ENCODE measurements at places on chromosomes 12 and 14. TPM values are rescaled to one million over a fixed set of nuclear protein-coding genes. Genes with fewer than 3 reads are reported as not detected.

The ABHD12B gene
- 1.7 TPM for polyA plus RNA-seq

- DNase-seq = peak; percentile 3
These were observed 320.7 kb downstream of the PAWR start for GRCh38 chr12:79370021-79370420.

- DNase-seq = no peak
These were observed 4.6 kb downstream of the PKP2 start for GRCh38 chr12:32891956-32892355.

DNA sequence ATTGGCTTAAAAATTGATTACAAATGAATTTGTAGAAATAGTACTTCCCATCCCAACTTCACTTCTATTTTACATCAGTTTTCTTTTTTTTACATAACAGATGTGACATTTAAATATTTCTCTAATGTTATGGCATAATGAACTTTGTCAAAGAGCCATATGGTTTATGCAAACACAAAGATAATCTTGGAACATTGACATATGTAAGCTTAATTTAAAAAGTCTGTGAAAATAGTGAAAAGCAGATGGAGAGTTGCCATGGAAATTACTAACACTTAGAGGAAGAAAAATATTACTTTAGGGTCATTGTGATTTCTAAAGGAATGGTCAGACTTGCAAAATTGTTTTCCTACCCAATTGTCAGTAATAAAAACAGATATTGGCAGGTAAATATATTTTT is 232.4 kb downstream of the AEBP2 start:
- peak; percentile 28 for DNase-seq

The PTPRQ gene
- 36.6 TPM for polyA plus RNA-seq

DNA sequence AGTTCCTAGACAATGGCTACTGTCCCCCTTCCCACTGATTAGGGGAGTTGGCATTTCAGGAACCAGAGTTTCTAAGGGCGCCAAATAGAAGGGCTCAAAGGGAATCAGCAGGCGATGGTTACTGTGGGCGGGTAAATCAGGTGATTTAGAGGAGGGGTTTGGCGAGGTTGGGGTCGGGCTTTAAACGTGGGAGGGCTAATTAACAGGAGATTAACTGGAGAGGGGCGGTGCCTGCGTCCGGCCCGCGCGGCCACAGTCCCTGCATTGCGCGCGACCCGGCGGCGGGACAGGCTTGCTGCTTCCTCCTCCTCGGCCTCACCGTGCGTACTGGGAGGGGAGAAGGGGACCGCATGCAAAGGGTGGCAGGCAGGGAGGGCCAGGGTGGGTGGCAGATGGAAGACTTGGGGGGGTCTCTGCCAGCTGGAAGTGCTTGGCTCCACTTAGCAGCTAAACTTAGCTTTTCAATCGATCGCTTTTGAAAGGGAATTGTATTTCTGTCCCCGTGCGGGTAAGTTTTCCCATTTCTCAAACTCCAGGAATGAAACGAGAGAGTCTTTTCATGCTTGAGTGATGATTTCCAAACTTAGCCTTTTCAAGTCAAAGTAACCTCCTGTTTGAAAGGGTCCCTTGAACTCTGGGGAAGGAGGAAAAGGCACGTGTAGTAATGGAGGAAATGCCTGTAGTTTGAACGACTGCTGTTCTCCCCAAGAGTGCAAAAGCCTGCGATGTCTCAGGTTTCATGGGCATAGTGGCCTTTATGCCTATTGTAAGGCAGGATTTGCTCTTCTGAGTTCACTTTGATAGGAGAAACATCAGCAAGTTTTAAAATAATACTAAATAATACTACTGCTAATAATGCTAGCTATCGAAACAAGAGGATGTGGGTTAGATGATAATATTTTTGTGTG is at the start of gene MGST1:
Gene MGST1, plus strand, starts transcription at position 255 of the 908 bp plus-strand sequence. CDS start 6,608 bp downstream, outside the sequence.
- DNase-seq = peak; percentile 62

- no peak for DNase-seq
These were observed 375.5 kb downstream of the ALG10 start for GRCh38 chr12:34397591-34398365.

The CAPZA3 gene
- 0.69 TPM for polyA plus RNA-seq

DNA sequence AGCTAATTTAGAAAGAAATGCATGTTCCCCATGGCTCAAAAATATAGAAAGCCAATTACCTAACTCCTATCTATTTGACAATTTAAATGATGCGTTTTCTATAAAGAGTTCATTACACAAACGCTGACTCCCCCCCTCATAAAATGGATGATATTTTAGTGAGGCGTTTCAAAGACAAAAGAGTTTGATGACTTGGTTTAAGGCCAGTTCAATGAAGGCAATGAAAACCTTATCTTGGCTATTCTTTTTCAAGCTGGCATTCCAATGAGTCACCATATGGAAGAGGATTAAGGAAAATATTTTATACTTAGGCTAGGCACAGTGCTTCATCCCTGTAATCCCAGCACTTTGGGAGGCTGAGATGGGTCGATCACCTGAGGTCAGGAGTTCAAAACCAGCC is 62.7 kb downstream of the HMGA2 start:
- DNase-seq = no peak

The INHBC gene
- polyA plus RNA-seq = 0.27 TPM

The GLT8D2 gene
- polyA plus RNA-seq = 8.4 TPM

- DNase-seq = no peak
These were observed 24.1 kb downstream of the PRIMA1 start for GRCh38 chr14:93764211-93764659.

DNA sequence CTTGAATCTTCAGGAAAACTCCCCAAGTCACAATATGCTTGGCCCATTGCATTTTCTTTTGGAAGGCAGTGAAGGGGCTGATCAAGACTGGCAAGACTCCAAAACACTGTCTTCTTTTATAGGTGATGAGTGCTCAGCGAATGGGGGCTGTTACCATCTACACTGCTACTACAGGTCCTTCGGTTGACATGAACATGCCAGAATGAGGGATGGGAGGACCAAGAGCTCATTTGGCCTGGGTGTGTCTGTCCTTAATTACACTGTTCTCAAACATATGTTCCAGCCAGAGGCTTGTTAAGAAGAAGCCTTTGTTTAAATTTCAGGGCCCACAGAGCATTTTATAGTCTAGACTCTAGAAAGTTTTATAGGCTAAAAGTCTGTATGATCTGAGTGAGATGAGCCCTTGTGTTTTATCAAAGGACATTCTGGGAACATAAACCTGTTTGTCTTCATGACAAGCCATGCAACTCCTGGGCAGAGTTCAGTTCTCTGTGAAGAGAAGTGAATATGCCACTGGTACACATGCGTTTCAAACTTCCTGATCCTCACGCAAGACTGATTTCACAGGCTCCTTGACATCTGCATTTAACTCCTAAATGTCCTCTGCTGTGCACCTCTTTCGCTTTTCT is 4.7 kb upstream of the FAM234B start:
- no peak for DNase-seq

The KITLG gene
- 27.5 TPM for polyA plus RNA-seq

DNA sequence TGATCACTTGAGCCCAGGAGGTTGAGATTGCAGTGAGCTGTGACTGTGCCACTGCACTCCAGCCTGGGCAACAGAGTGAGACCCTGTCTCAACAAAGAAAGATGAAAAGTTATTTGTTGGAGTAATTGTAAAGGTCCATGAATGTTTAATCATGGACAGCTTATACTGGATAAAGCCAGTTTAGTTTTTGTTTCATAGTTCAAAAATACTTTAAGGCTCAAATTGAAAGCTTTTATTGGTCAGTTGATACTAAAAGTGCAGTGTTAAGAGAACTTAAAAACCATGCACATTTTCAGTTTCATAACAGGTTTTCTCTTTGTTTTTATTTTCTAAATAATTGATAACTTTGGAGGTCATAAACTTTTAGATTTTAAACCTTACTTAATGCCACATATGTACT is 108.4 kb downstream of the MON2 start:
- DNase-seq = no peak

- DNase-seq = no peak
These were observed 955.5 kb downstream of the TMTC2 start for GRCh38 chr12:83642205-83642604.

DNA sequence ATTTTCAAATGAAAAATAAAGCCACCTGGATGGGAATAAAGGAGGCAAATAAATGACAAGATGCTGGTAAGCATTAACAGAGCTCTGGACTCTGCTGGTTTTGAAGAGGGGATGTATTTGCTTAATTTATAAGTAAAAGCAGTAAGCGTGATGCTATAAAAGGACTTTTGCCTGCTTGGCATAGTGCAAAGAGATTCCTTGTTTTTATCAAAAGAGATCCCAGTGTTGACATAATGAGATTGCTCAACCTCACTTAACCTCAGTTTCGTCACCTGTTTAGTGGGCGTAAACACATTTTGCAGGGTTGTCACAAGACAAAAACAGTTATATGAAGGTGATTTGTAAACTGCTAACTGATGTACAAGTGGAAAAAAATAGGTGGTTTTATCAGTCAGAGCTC is 13.8 kb downstream of the ASCL1 start:
- no peak for DNase-seq

GRCh38 chr12:124165695-124166094 is 129.2 kb upstream of the RFLNA start:
- no peak for DNase-seq

GRCh38 chr12:105704787-105705186 is 374.3 kb downstream of the C12orf75 start:
- no peak for DNase-seq

- no peak for DNase-seq
These were observed 23.5 kb downstream of the FMNL3 start for GRCh38 chr12:49683599-49684309.

DNA sequence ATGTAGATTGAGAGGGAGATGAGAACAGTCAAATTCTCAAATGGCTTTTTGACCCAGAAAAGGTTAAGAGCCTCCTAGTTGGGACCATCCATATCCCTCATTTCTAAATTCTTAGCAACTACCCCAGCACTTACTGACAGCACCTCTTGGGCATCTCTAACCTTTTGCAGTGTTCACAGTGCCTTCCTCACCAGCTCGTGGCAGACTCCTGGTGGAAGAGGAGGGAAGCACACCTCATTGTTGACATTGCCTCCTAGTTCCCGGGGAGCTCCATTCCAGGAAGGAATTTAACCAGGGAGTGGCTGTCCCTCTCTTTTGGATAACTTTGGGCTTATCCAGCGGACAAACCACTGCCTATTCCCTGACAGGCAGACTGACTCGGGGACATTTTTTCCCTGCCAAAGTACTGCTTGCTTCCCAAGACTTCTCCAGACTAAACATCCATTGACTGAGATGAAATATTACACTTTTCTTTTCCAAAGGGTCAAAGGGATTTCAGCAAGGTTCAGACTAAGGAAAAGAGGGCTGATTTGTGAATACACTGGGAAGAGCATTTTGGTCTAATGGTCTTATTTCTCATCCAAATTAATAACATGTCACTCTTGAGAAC is 9.0 kb upstream of the OR6J1 start:
- peak; percentile 43 for DNase-seq

DNA sequence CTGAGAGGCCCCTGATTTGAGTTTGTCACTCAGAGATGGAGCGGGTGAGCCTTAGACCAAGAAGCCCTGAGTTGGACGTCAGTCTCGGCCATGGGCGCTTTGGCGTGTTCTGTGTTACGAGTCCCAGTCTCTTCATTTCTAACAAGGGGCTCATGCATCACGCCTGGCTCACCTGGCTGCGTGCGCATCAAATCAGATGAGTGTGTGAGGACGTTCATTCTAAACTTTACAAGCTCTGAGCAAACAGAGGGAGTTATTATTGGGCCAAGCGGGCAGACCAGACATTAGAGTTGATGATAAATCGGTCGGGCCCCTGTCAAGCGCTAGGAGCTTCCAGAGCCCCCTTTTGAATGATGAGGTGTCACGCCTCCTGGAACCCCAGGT is 117.2 kb downstream of the CALM1 start:
- no peak for DNase-seq

DNA sequence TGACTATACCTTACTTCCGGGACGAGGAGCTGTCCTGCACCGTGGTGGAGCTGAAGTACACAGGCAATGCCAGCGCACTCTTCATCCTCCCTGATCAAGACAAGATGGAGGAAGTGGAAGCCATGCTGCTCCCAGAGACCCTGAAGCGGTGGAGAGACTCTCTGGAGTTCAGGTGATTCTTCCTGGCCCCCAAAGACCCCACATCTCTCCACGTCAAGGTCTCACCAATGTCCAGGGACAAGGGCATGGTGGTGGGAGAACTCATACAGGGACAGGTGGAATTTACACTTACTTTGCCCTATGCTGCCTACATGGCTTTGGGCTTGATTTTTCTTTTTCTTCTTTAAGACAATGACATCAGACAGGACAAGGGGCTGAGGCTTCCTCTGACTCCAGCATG is 7.1 kb downstream of the SERPINA3 start:
- no peak for DNase-seq

GRCh38 chr12:114682785-114683708 is 928 bp downstream of the TBX3 start:
- no peak for DNase-seq

GRCh38 chr14:20522332-20522731 is 17.0 kb downstream of the RNASE10 start:
- no peak for DNase-seq

DNA sequence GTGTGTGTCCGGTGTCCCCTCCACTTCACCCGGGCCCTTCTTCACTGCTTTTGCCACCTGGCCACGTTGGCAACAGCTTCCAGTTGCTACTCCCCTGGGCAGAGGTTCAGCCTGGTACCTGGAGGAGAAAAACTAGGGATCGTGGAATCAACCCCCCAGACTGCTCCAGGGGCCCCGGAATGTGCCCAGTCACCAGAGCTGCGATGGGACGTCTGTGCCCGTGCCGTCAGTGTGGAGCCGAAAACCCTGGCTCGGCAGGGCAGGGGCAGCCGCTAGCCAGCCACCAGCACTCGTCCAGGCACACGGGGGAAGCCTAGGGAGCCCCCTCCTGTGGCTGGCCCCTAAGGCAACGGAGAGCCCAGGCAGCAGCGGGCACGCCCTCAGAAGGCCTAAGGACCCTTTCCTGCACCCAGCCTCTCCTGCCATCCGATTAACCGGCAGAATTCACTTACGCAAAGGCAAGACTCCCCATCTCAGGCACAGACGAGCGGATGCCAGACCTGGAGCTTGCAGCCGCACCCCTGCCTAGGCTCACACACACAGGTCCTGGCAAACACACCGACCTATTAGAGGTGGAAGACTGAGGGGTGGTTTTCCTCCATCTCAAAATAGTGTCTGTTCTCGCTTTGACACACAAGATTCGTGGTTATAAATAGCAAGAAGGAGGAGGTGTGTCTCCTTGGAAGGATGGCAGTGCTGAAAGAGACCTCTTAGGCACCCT is 62.6 kb downstream of the FBXL14 start:
- no peak for DNase-seq

DNA sequence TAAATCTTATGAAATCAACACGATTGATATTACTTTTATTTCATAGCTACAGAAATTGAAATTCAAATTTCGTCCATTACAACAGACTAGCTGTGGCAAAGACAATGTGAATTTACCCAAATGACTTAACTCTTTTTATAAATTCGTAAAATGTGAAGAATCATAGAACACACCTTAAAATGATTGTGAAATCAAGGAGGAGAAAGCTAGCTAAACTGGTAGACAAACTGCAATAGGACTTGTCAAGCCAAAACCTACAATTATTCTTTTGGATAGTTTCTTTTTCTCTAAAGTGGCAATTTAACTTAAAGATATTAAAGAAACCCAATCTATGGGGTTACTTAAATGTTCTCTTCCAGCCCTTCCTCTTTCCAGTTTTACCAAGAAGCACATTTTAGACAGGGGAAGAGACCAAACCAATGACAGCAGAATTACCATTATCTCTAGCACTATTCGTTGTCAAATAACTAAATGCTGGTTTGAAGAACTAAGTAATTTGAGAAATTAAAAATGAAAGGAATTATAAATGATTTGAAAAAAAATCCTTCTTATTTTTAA is 807 bp upstream of the SLC16A7 start:
- no peak for DNase-seq

The FANCM gene
- 10.8 TPM for polyA plus RNA-seq

Measured in renal pelvis (tissue), 12 donors.